ENCODE measurements at places on chromosomes 6 and 20. TPM values are rescaled to one million over a fixed set of nuclear protein-coding genes. Genes with fewer than 3 reads are reported as not detected.

Gene FAM217A
- polyA plus RNA-seq: not detected

Gene IYD
- polyA plus RNA-seq: not detected

Gene NKAIN2
- not detected for polyA plus RNA-seq

Gene HLA-DRB1
- not detected for polyA plus RNA-seq

Gene DACT2
- polyA plus RNA-seq: not detected

Gene HEY2
- not detected for polyA plus RNA-seq

Gene ELOVL4
- 3.3 TPM for polyA plus RNA-seq

Gene NEDD9
- 7.2 TPM for polyA plus RNA-seq

Gene LY86
- not detected for polyA plus RNA-seq

Gene PPP2R5D
- polyA plus RNA-seq: 61.5 TPM

Gene NHLRC1
- polyA plus RNA-seq: 1.4 TPM

Gene SIRT5
- polyA plus RNA-seq: 5.4 TPM

Gene COL9A1
- not detected for polyA plus RNA-seq

Gene ATG5
- polyA plus RNA-seq: 35.7 TPM

Gene LY6G6F
- polyA plus RNA-seq: not detected

All from AG04450 (cell line).